Activated CD8-positive, alpha-beta memory T cell treated with anti-CD3 and anti-CD28 coated beads, Interleukin-2, amount 50 U/mL, for 4 hours (primary cell): ENCODE measurements at places on chromosomes 1 and 21.

DNA sequence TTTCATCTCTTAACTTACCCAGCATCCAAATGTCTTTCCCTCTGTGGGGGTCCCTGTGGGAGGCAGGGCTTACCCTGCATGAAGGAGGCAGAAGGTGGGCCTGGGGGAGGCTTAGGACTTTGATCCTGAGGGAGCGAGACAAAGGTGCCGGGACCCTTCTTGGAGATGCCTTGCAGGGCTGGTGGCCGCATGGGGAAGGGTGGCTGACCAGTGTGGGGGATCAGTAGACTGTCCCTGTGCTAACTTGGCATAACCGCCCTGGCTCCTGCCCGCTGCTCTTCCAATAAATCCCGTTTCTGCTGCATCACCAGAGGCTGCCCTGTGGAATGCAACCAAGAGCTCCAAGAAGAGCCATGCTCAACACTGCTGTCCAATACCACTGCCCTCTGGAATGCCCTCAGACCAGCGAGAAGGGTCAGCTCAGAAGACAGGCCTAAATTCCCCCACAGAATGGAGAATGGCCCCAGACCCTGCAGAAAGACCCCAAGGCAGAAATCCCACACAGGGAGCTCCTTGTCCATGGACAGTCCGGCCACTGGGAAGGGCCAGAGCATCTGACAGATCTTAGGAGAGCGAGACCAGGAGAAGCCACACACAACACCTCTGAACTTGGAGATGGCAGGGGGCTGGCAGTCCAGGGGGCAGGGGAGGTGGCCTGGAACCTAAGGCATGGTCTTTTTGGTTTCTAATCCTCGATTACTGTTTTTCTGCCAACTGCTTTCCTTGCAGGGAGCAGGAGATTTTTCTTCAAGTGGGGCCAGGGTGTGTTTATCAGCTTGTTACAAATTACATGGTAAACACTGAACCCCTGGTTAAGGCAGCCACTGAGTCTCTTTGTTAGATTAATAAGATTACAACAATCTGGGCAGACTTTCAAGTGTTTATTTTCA is 46.7 kb upstream of the DMRTB1 start:
- DNase-seq: no peak

GRCh38 chr1:9724706-9725476 is 73.4 kb downstream of the PIK3CD start:
- peak; percentile 75 for DNase-seq

DNA sequence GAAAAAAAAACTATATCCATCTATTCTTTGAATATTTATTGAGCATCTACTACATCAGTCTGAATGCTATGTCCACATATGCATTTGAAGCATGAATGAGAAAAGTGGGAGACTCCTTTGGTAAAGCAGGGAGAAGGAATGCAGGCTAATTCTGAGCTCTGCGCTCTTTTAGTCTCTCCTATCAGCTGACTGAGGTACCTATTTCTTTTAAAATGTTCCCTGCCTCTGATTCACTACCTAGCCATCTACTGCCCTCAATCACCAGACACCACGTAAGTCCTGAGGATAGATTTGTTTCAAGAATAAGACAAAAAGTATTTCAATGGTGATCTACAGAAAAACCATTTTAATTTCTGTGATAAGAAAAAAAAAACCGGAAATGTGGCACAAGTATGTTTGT is 3.8 kb upstream of the RGS13 start:
- DNase-seq: no peak

GRCh38 chr1:50929376-50929958 is 30.6 kb downstream of the FAF1 start:
- DNase-seq: no peak

DNA sequence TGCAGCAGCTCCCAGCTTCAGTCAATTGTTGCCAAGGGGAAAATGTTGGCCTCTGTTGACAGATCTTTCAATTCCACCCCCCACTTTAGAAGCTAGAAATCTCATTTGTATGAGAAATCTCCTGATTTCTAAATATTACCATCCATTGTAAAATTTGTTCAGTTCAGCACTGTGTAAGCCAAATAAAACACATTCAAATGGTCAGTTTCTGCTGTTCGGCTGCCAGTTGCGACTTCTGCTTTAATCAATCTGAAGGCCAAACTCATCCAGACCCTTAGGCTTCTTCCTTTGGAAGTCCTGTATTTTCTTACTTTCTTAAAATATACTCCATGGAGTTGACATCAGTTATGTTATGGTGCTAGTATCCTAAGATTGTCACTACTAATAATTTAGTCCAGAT is 281.2 kb upstream of the ZRANB2 start:
- DNase-seq: no peak

DNA sequence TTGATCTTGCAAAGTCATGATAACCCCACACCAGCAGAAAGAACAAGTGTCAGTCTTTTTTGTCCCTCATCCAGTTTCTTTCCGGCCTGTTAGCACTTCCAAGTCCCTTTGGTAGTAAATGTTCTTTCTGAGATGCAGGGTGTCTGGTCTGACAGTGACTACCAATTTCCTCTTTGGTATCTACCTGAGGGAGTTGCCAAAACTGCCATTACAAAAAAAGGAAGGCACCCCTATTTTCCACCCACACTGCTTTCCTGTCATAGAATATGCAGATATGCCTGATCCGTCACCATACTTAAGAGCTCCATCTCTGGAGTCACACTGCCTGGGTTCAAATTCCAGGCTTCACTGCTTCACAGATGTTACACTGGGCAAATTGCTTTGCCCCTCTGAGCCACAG is 72.4 kb downstream of the ZNF281 start:
- DNase-seq: no peak

DNA sequence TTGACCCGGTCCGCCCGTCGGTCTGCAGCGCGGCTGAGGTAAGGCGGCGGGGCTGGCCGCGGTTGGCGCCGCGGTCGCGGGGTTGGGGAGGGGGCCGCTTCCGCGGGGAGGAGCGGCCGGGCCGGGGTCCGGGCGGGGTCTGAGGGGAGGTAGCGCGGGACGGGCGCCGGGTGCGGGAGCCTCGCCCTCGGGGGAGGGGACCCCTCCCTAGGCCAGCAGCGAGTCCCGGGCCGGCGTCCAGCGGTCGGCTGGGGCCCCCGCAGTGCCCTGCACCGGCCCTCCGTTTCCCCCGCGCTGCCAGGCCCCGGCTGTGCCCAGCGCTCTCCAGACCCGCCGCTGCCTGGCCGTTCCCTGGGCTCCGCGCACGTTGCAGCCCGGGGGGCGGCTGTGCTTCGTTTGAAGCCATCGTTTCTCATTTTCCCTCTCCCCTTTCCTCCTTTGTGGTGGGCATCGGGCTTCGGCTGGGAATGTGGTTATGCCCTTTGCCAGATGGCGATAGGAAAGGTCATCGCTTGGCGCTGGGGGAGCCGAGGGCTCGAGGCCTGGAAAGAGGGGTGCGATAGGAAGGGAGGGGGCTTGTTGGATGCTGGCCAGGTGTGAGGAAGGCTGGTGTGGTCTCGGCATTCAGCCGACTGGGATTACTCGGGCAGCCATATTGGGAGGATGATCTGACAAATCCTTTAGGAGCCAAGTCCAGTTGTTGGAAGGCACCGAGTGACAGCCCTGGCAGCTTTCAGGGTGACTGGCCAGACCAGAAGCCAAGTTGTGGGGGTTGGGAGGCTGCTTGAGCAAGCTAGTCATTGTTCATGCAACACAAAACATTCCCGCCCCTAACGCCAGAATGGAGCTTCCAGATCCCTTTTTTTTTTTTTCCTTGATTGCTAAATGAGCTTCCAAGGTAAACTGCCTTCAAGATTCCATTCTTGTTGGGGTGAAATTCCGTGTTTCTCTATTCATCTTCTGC is 753 bp downstream of the KIF1B start:
- DNase-seq: peak; percentile 19

DNA sequence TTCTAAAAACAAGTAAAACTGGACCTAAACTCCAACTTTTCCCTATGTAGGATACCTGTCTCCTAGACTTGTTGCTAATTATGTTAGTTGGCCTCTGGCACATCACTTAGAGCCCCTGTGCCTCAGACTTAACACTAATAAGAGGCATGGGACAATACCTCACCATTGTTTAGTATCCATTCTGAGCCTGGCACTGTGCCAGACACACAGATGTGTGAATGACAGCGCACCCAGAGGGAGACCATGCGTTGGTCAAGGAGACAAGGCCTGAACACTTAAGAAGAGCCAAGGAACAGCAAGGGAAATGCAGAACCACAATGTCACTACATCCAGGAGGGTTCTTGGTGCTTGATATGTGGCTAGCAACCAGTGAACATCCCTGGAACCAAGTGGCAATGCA is 189.1 kb downstream of the FGGY start:
- no peak for DNase-seq

- DNase-seq: no peak
Measured at GRCh38 chr1:219381396-219381795, 207.7 kb downstream of the LYPLAL1 start.

DNA sequence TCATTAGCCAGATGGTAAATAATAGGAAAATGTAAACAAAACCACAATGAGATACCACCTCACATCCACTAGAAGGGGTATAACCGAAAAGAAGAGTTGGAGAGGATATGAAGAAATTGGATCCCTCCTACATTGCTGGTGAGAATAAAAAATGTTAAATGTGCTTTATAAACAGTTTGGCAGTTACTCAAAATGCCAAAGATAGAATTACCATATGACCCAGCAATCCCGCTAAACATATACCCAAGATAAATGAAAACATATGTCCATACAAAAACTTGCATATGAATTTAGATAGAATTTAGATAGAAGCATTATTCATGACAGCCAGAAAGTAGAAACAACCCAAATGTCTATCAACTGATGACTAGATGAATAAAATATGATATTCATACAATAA is 4.4 kb upstream of the FMO2 start:
- no peak for DNase-seq

DNA sequence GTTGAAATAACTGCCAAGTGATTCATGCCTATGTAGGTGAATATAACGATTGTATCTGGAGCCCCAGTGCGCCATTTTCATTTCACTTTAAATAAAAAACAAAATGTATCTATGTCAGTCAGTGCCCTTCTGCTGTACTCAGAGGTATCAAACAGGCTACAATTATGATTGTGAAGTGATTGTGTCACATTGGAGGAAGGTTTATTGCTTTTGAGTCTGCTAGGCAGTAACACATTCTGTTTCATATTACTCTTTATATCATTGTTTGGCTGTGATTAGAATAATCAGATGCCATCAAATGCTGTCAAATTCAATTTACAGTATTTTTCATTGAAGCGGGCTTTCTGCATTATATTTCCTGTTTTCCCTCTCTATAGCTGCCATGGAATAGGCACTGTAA is 171.9 kb downstream of the KCTD3 start:
- DNase-seq: no peak

DNA sequence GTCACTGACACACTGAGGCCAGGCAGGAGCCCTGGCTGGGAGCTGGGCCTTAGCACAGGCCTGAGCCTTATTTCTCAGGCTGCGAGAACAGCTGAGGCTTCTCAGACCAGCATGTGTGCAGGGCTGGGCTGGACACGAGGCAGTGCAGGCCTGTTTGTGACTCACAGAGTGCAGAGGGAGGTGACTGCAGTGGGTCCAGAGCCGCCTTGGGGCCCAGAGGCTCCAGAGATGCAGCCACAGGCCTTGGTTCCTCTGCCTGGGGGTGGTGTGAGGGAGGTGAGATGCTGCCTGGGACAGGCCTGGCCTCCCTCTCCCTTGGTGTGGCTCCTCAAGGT is 61.2 kb upstream of the ETV3 start:
- no peak for DNase-seq
